ENCODE measurements at places on chromosomes 12 and 14.

DNA sequence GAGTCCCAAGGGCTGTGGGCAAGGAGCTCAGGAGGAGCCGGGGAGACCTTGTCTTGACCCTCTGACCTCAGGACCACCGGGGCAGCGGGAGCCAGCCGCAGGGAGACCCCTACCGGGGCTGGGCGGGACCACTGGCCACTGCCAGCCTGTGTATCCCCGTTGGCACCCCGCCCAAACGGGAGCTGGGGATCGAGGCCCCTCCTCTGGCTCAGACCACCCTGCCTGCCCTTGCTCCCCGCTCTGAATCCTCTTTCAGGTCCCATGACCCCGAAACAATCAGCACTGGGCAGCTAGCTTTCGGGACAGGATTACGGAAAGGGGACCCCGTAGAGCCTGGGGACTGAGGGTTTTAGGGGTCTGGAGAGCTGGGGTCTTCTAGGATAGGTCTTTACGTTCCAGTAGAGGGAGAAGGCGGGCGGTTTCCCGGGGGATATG, 1.3 kb downstream of the GLI1 start:
- DNase-seq, result no peak

GRCh38 chr12:108065069-108065468, 64.0 kb upstream of the WSCD2 start:
- no peak for DNase-seq

DNA sequence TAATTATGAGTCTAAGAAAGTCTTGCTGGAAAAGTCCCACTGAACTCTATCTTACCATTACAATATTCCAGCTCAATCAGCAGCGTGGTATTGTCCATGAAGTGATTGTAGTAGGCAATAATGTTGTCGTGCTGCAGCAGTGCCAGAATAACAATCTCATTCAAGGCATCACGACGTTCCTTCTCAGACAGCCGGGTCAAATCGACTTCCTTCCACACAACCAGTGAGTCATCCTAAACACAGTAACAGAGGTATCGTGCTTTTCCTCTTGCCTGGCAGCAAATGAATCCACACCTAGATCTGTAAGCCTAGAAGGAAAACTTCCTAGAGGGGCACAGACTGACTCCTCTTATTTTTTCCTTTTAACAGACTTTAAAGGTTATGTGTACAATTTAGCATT, 2.9 kb downstream of the NEK9 start:
- DNase-seq, result no peak

DNA sequence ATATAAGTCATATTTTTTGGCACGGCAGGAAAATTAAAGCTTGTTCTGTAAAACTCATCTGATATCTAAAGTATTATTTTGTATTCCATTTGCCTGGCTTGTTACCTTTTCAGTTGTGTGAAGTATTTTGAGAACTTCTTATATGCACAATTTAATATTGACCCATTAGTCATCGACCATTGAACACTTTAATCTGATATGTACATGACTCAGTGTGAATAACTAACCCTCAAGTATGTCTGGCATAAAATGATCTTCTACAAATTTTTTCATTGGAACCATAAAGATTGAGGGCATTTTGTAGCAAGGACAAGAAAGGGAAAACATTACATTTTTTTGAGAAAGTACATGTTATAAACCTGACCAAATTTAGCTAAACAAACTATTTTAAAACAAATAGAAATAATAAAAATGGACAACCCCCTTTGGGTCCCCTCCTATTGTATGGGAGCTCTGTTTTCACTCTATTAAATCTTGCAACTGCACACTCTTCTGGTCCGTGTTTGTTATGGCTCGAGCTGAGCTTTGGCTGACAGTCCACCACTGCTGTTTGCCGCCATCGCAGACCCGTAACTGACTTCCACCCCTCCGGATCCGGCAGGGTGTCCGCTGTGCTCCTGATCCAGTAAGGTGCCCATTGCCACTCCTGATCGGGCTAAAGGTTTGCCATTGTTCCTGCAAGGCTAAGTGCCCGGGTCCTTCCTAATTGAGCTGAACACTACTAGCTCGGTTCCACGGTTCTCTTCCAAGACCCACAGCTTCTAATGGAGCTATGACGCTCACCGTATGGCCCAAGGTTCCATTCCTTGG, 118.8 kb downstream of the SLC6A15 start:
- DNase-seq, result no peak

DNA sequence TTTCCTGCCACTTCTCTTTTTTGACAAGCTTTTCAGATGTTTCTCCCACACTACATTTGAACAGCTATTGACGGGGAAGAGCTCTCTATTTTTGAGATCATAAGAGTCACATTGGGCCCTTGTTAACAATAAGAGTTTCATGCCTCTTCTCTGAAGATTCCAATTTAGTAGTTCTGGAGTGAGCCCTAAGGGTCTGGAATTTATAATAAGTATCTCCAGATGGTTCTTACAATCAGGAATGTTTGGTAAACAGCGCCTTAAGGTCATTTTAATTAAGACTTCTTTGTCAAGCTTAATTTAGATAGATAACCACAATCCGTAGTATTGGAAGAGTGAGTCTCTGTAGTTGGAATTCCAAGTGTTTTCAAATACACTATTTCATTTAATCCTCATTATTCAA, 60.6 kb upstream of the HECTD1 start:
- no peak for DNase-seq

DNA sequence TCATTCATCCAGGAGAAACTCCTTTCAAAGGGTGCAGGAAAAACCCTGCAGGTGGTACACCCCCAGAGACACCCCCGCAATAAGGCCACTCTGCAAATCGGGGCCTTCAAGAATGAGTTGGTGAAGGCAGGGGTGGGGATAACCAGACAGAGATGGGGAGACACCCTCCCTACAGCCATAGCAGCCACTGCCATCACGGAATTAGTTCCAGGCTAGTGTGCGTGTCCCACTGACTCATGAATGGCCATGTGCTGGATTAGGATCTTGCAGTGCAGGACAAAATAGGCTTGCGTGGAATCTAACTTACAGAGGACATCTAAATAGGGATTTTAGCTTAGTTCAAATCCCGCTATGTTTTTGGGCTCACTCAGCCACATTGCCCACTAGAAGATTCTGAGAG, 37.8 kb downstream of the SPRING1 start:
- no peak for DNase-seq

- peak; percentile 52 for DNase-seq
These were observed 10.6 kb downstream of the CEP128 start for GRCh38 chr14:80930836-80931389.

- no peak for DNase-seq
These were observed 97.2 kb upstream of the PSMC1 start for GRCh38 chr14:90159146-90159545.

- no peak for DNase-seq
These were observed 122.2 kb downstream of the PDZRN4 start for GRCh38 chr12:41310367-41310766.

GRCh38 chr12:5648692-5649359, 216.9 kb downstream of the NTF3 start:
- no peak for DNase-seq

DNA sequence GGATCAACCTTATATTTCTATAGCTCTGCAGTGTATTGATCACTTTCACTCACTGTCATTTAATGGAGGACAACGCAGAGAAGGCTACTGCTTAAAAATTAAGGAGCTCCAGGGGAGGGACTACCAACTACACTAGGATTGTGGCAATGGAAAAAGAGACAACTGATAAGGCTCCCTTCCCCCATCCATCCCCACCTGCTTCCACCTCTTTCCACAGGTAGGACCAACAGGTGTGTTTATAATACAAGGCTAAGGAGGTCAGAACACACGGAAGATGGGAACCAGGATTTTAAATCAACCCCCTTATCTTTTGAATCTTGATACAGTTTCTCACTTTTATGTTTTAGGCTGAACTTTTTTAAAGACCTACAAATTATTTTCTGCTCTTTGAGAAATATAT, 90.8 kb downstream of the STAB2 start:
- DNase-seq, result no peak

- no peak for DNase-seq
These were observed 8.8 kb downstream of the ALDH2 start for GRCh38 chr12:111775205-111776193.

DNA sequence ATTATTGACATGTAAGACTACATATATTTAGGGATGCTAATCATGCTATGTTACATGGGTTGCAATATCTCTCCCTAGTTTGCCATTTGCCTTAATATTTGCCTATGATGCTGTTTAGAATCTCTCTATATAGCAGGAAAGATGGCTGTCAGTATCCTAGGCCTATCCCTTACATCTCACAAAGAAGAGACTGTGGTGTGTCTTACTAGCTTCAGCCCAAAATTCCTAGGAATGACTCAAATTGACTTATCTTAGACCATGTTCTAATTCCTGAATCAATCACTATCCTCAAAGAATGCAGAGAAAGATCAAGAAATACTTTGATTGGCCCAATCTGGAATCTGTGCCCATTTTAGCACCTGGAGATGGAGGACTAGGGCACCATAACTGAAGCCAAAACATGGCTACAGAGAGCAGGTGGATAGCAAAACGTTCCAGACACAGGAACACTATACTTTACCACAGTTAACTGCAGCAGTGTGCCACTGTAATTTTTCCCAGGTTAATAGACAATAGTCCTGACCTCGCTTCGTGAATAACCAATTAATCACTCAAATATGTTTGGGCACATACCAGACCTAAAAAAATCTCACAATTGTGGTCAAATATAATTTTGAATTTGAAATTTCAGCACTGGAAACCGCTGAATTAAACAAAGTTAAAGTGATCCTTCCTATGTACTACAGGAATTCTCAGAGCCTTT, 32.7 kb upstream of the GLIPR1 start:
- DNase-seq, result no peak

GRCh38 chr12:115638733-115639647, 638.5 kb downstream of the MED13L start:
- no peak for DNase-seq

GRCh38 chr12:132588319-132588718, 22.1 kb downstream of the LRCOL1 start:
- DNase-seq, result no peak

DNA sequence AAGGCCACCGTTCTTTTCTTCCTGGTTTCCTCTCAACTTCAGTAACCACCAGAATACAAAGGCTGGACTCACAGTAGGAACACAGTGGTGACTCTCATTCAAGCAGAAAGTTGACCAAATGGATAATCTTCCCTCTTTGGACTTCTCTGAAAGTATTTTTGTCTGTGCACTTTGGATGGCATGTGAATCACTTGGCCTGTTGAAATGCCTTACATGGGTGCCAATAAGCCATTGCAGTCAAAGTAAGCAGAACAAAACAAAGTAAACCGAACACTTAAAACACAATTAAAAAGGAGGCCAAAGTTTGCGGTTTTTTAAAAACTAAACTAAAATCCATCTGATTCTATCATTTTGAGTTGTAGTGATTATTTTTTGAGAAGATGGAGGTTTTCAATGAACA, 370.1 kb upstream of the DDHD1 start:
- DNase-seq, result no peak

GRCh38 chr12:69972136-69972535, 147.1 kb downstream of the MYRFL start:
- DNase-seq, result no peak

- no peak for DNase-seq
These were observed 185.6 kb downstream of the TMEM121 start for GRCh38 chr14:105711841-105712460.

GRCh38 chr12:28026701-28027100, 54.2 kb upstream of the PTHLH start:
- DNase-seq, result no peak

Measured in HS-27A (cell line).